ENCODE measurements at places on chromosomes 4 and X.

GRCh38 chr4:139950568-139950967 is 203.4 kb downstream of the MAML3 start:
- no peak for DNase-seq

- no peak for DNase-seq
Measured at GRCh38 chr4:23920716-23921446, 31.0 kb upstream of the PPARGC1A start.

DNA sequence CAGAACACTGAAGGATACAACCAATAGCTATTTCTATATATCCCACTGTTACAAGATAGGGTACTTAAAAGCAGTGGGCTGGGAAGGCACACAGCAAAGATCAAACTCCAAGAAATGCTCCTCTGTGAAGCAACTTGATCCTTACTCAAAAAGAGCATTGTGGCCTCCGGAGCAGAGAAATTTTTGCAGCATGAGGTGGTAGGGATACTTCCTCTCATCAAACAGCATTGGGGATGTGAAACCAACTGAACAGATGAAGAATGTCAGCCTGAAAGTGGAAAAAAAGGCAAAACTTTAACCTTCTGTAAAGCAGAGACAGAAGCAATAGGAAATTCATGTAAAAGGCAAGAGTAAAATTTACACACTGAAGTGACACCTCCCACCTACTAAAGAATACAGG is 92.2 kb downstream of the HUWE1 start:
- no peak for DNase-seq

DNA sequence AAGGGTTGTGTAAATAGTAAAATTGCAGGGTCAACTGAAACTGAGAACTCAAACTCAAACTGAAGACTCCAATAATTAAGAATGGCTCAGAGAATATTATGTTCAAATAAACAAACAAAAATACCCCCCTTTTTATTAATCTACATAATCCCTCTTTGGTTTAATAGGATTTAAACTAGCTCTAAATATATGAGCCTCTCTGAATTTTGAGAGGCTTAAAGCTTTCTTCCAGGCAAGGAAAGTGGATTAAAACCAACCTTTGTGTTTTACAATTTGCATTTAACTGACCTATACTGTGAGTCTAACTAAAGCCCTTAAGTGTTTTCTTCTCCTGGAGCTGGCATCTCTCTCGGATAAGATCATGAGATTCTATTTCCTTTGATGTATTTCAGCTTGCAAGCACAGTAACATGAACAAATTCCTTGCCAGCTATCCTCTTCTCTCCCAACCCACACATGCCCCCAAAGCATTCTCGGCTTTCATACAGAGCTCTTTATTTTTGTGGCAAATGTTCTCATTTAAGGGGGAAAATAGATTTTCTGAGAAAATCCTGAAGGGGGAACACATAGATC is 1310.8 kb upstream of the AGA start:
- no peak for DNase-seq

- DNase-seq: no peak
Measured at GRCh38 chr4:137534516-137534915, 2.2 kb upstream of the PCDH18 start.
